ENCODE measurements at places on chromosomes 12 and 14.

DNA sequence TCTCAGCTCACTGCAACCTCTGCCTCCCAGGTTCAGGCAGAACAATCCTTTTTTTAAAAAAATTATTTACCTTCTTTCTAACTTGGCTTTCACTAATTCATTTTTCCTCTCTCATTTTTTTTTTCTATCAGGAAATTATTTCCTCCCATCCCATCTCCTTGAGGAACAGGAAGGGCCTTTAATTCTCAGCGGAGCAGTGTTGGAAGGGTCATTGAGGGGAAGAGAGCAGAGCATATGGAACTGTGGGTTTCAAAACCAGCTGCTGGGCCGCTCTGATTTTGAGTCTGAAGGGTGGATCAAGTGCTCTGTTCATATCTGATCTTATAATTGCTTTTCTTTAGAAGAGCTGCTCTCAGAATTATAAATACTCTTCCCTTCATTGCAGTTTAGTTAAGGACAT lies 29.0 kb downstream of the NUBPL start:
- DNase-seq: no peak

DNA sequence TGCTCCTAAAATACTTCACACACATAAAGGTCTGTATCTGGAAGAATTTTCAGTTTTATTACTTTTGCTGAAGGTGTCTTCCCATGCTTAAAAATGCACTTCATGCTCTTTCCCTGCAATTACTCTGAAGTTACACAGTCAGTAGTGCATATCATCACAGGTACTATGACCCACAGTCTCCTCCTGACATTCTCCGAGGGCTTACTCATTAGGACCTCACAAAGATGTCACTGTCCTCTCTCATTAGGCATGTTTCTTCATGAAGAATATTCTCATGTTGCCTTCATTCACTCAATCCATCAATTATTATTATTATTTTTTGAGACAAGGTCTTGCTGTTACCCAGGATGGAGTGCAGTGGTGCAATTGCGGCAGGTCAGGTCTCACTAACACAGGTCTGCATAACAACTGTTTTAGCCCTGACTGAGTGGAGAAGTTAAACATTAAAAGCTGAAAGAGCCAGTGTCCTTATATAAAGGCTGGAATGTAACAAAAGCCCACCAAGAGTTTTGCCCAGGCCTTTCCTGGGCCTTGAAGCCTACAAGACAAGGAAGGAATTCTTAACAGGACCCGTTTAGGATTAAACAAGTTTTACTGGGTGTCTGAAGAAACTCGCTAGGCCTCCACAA lies 119.5 kb upstream of the WSCD2 start:
- DNase-seq: no peak

DNA sequence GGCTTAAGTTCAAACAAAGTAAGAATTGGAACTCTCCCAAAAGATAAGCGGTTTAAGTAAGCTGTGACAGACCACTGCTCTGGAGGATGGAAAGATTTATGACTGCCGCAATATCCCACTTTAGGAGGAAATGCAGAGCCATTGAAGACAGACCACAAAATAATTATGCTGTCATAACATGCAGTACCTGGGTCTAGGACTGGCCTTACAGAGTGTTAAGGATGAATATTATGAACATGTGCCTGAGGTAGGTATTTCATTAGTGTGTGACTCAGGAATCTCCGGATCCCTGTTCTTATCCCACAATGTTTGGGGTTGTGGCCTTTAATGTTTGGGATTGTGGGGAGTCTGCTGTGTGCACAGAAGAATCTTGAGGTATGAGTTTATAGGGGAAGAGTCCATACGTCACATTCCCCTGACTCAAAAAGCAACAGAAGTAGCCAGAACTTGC lies 114.9 kb downstream of the SAMD4A start:
- no peak for DNase-seq

DNA sequence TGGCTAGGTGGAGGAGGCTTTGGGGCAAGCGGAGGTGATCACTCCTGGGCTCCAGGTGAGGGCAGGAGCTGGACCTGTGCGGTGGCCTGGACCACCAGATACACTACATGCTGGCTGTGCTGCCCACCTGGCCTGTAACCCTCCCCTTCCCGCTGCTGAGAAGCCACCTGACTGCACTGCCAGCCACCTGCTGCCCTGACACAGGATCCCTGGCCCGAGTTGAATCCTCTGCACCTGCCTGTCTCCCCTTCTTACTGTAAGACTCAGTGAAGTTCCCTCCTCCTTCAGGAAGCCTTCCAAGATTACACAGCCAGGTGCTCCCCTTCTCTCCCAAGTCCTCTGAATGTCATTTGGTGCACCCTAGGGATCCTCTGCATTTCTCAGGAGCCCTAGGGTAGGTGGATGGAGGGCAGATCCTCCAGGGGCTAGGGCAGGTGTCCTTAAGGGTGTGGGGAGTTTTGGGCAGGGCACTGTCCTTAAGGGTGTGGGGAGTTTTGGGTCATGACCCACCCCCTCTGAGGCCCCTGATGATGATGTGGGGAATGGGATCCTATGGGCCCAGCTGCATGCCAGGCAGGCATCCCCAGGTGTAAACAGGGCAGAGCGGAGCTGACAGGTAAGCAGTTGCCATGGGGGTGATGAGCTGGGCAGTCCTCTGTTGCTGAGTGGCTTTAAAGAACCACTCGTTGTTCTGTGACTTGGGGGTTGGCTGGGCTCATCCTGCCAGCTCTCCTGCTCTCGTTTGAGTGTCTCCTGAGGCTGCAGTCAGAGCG lies 6.7 kb upstream of the MTA1 start:
- no peak for DNase-seq

- no peak for DNase-seq
Measured at GRCh38 chr12:2654741-2655140, 140.0 kb upstream of the FKBP4 start.

DNA sequence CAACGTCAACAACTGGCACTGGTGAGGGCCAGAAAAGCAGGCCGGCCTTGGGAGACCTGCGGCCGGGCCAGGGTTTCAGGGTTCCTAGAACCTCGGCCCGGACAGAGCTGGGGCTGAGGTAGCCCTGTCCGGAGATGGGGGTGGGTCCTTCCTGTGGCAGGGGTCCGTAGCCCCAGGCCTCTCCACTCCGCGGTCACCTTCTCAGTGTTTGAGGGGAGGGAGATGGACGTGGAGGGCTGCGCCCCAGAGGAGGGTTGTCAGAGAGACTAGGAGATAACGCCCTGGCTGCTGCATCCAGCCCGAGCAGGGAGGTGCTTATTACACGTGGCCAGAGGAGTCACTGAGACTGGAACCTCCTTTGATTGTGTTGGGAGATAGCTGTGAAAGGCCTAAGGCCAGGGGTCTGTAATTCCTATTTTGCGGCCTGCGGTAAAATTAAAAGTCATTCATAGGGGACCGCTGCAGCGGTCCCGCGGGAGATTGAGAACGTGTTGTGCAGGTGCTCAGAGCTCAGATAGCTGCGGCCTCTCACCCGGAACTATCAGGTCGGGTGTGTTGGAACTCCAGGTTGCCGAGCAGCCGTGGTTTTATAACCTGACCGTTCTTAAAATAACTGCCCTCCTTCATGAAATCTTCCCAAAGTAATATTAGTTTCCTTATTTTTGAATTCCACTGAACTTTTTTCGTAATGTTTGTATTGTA lies 507 bp downstream of the AHSA1 start:
- DNase-seq: no peak

GRCh38 chr14:76927971-76928700 lies 100.4 kb downstream of the IRF2BPL start:
- no peak for DNase-seq

GRCh38 chr12:32533971-32534590 lies 134.7 kb downstream of the FGD4 start:
- peak; percentile 31 for DNase-seq

DNA sequence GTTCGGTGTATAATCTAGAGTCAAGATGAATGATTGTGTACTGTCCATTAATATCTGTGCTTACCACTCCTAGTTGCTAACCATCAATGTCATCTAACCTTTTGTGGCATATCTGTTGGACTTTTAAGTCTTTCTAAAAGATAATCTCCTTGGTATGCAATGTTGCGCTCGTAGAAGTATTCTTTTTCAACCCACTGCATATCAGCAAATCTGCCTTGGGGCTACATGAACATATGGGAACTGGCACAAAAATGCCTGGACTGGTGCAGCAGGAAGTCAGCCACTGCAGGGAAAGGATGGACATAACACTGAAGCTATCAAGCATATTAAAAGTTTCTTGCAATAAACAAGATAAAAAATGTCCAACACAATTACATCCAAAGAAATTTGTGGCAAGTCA lies 124.3 kb upstream of the SLC38A4 start:
- DNase-seq: no peak

DNA sequence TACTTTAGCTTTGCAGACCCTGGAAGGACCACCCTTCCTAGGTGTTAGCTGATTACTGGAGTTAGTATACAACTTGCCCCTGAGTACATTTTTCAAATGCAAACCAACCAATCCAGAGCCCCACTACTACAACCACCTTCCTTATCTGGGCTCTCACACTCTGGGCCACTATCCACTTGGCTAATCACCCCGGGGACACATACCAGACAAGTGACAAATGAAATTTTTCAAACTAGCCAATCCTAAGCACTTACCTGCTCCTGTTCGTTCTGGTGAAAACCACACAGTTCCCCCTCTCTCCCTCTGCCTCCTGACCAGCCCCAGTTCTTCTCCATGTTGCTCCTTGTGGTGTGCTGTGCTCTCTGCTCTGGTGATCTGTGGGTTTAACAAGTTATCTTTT lies 140.4 kb downstream of the CNTN1 start:
- no peak for DNase-seq

DNA sequence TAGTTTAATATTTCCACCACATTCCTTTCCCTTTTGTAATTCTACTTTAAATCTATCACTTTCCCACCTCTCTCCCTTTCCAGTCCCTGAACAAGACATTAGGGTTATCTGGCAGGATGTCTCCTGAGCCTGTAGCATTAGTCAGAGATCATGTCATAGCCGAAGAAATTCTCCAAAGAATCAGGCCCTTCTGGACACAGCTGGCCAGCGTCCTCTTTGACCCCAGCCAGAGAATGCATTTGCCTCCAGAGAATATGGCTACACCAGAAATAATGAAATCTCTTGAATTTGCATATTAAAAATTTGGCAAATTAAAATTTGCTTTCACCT lies 56.7 kb downstream of the NTF3 start:
- DNase-seq: no peak

GRCh38 chr12:32146074-32146873 lies 39.6 kb downstream of the BICD1 start:
- no peak for DNase-seq

DNA sequence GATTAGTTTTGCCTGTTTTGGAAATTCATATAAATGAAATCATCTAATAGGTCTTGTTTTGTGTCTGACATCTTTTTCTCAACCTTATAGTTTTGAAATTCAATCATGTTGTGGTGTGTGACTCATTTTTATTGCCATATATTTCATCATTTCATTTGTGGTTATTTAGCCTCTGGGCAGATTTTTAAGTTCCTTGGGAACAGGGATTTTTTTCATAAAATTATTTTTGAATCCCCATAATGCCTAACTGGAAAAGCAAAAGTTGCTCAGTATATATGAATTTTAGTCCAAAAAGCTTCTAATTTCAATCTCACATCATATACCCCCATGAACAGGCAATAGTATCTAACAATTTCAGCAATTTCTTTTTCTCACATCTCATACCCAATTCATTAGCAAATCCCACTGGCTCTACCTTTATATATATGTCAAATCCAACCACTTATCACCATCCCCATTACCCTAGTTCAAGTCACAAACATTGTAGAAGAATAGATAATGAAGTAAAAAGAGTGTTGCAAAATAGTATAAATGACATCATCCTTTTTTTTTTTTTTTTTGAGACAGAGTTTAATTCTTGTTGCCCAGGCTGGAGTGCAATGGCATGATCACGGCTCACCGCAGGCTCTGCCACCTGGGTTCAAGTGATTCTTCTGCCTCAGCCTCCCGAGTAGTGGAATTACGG lies 2.6 kb upstream of the OR6J1 start:
- DNase-seq: no peak

GRCh38 chr14:34943506-34943905 lies 39.3 kb upstream of the SRP54 start:
- DNase-seq: no peak

DNA sequence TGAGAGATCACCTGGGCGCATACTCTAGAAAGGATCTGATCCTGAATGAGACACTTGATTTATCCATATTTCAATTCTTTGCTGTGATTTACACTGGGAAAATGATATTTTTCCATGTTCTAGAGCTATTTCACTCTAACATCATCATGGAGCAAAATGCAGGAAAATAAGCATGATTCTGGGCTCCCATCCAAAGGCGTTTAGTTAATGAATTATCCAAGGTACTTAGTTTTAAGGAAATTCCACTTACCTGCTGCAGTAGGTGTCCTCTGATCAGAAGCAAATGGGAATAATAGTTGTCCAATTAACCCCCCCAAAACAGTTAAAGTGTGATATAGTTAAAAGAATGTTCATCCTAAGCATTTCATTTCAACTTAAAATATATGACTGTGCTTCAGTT lies 204.5 kb upstream of the PRKD1 start:
- no peak for DNase-seq

Measured in left ventricle myocardium inferior (tissue), 1 donor.